NCI-H510A treated with DMSO at 0.1 percent for 48 hours (cell line): ENCODE measurements at places on chromosomes 3 and 15.

GRCh38 chr3:108486338-108486737 is 24.1 kb downstream of the MYH15 start:
- DNase-seq = no peak

DNA sequence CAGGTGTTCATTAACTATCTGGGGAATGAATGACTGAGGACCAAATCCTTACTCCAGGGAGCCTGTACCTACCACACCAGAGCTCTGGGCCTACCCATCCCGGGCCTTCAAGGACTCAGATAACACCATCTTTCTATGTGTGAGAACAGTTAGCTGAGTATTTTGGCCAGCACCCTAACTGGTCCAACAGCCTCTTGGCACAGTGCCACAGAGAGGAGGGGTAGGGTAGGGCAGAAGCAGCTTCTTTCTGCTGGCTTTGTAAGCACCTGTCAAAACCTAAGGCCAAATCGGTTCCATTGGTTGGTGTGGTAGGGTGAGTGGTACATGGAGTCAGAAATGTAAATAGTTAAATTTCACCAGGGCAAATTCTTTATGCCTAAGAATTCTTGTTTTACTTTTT is 26.7 kb downstream of the ISL2 start:
- no peak for DNase-seq

GRCh38 chr15:55279746-55280351 is 9.8 kb downstream of the RAB27A start:
- DNase-seq = no peak

- no peak for DNase-seq
Observed at GRCh38 chr15:88624156-88624970, 3.2 kb downstream of the AEN start.

DNA sequence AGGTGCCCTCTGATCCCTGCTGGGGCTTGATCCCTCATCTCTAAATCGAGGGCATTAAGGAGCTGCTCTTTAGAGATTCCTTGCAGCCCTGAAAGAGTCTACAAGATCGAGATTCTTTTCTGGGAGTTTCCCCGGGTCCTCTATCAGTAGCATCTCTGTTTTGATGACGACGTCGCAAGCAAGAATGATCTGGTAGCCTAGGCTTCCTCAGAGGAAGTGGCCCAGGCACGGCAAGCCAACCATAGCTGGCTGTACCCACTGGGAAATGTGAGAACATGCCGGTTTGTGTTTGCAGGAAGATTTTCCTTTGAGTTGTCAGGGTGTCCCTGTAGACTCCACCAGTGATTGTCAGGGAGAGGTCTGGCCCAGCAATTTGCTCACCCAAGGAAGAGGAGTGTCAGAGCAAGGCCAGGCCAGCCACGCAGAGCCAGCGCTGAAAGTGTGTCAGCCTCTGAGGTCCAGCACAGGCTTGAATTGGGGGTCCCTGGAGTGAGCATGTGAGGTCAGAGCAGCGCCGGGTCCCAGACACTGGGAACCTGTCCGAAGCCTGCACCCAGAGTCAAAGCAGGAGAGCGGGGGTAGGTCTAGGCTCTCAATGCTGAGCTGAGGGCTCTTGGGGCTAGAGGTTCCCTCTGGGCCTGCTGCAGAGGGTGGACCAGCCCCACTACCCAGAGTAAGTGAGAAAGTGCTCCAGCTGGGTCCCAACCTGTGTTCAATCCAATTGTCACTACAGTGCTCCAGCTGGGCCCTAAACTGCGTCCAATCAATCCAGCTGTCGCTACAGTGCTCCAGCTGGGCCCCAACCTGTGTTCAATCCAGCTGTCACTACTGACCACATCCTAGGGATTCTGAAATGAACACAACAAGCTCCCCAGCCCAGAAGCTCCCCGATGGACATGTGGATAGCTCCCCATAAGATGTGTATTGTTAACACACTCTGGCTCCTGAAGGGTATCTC is 95.7 kb downstream of the CHDH start:
- no peak for DNase-seq

- DNase-seq = no peak
Observed at GRCh38 chr15:72593838-72594237, 60.7 kb upstream of the GOLGA6B start.

DNA sequence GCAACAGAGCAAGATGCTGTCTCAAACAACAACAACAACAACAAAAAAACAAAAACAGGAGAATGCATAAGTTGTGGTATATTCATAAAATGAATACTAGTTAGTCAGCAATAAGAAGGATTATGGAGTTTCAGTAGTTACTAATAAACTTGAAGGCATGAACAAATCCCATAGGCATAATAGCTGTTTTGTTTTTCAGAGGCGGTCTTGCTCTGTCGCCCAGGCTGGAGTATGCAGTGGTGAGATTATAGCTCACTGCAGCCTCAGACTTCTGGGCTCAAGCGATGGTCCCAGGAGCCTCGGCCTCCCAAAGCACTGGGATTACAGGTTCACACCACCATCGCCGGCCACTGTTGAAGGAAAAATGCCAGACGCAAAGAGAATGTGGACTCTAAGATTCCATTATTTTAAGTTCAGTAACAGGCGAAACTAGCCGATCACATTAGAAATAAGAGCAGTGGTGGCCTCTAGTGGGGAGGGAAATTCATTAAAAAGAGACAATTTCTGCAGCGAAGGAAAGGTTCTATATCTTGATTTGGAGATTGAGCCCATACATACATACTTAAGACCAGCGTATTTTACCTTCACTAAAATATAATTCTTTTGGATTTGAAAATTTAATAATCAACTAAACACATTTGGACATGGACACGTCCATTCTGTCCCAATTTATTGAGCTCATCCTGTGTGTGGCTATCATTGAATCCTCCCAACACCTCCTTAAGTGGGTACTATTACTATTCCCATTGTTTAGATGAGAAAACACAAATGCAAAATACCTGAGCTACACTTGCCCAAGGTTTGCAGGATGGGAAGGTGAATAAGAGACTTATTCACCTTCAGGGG is 27.4 kb upstream of the HDAC11 start:
- DNase-seq = peak; percentile 36

- DNase-seq = peak; percentile 90
Observed at GRCh38 chr15:40807028-40807887, at the start of the genes DNAJC17 and ZFYVE19. DNAJC17 (minus strand) TSS chr15:40807473; CDS start chr15:40807446, 27 bp downstream. ZFYVE19 (plus strand) TSS chr15:40807089; CDS start chr15:40807590, 501 bp downstream.

DNA sequence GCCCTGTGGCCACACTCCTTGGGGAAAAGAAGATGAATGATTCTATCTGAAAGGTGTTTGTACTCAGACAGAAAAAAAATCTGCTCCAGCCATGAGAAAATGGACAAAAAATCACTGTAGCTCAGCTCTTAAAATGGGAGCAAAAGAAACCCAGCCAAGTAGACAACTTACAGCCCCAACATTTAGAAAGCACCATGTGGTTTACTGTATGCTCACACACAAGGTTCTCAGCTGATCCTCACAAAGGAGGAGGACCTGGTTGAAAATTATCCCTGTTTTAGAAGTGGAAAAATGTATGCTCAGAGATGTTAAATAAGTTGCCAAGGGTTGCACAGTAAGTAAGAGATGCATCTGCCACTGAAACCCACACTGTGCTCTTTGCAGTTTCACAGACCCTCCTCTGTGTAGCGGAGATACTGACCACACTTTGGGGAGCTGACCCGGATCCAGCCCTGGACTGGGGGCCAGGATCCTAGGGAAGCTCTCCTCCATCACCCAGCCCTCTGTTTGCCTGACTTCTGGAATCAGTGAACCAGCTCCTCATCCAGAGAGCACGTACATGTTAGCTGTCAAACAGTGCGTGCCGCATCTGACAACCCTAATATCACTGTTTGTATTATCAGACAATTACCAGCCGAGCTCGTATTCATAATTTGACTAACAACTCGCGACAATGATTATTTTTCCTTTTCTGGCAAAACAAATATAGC is 32.7 kb upstream of the TPRG1 start:
- no peak for DNase-seq

GRCh38 chr15:36882056-36882455 is 218.3 kb downstream of the MEIS2 start:
- no peak for DNase-seq

- no peak for DNase-seq
Observed at GRCh38 chr15:88323976-88324740, 67.6 kb upstream of the NTRK3 start.

GRCh38 chr3:75886971-75887526 is 101.7 kb upstream of the ZNF717 start:
- DNase-seq = no peak

GRCh38 chr15:73951601-73952000 is 25.3 kb downstream of the LOXL1 start:
- DNase-seq = no peak

DNA sequence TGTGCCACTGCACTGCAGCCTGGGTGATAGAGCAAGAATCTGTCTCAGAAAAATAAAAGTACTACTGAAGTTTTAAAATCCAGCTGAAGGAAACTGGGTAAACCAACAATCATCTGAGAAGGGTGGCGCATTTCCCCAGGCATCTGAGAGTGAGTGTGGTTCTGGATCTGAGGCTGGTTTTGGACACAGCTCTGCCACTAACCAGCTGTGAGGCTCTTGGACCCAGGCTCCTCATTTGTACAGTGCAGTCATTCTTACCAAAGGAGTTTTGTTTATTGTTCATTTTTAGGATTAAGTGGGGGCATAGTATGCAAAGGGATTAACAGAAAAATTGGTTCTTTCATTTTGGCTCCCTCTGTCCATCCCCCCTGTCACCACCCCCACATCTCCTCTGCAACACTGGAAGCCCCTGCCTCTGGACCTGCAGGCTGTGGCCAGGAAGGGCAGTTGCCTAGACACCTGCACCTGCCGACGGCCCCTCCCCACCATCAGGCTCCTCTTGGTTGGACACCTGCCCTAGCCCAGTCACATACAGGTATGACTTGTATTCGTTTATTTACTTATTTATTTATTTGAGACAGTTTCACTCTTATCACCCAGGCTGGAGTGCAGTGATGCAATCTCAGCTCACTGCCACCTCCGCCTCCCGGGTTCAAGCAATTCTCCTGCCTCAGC is 8.8 kb downstream of the NUP210 start:
- peak; percentile 72 for DNase-seq

- DNase-seq = no peak
Observed at GRCh38 chr15:56528136-56528535, 63.2 kb upstream of the MNS1 start.

DNA sequence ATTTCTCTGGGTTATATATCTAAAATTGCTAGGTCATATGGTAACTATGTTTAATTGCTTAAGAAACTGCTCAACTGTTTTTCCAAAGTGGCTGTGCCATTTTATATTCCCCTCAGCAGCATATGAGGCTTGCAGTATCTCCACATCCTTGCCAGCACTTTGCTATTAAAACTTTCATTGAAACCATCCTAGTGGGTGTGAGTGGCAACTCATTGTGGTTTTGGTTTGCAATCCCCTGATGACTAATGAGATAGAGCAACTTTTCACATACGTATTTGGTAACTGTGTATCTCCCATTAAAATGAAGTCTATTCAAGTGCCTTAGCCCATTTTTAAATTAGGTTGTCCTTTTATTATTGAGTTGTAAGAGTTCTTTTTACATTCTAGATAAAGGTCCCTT is 17.3 kb downstream of the KPNA1 start:
- DNase-seq = no peak

DNA sequence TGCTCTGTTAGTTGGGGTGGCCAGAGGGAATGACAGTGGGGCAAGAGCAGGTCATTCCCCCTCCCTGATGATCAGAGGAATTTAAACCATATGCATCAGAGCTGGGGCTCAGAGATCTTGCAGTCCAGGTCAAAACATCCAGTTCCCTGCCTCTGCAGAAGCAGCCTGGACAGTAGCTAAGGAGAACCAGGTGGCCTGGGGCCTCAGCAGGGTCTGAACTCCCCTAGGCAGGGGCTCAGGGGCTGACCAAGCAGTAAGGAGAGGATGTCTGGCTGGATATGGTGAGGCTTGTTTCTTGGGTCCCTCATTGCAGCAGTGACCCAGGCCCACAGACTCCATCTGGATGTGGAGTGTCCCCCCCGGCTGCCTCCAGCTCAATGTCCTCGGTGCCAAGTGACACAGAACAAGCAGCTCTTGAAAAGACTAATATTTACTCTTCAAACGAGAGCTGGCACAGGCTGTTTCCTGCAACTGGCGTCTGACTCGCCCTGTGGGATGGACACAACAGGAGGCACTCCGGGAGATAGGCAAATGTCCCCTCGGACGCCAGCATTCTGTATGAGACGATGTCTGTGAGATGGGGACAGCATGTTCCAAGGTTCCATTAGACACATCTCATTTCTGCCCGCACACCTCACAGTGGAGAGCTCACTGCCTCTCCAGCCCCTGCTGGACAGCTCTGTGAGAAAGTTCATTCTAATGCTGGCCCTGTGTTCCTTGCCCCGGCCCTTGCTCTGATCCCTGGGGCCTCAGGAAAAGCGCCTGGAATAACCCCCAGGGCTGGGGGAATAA is 37.1 kb downstream of the SEC22C start:
- DNase-seq = peak; percentile 84

DNA sequence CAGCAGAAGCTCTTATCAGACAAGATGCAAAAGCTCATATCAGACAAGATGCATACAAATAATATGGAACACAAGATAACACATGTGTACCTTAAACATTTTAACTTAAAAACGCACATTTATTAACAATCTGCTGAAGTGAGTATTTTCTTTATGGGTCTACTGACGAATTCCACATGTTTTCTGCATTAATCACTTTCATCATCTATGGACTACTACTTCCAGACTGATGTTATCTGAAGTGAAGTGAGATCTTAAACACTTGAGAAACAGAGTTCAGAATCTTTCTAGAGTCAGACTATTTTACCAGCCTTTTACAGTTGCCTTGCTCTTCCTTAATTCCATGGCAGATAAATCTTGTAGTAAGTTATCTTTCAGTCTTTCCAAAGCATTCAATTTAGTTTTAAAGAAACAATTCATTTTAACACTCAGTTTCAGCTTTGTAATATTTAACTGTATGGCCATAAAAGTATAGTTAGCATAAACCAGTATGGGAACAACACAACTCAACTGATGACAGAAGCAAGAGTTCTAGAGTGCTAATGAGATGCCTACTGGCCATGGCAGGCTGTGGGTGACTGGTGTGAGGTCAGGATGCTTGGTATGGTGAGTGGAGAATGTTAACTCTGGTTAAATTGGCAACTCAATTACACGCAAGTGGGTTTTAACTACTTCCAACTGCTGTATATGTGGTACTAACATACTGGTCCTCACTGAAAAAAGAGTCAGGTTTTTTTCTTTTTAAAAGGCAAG is 9.8 kb downstream of the CMTM6 start:
- no peak for DNase-seq

DNA sequence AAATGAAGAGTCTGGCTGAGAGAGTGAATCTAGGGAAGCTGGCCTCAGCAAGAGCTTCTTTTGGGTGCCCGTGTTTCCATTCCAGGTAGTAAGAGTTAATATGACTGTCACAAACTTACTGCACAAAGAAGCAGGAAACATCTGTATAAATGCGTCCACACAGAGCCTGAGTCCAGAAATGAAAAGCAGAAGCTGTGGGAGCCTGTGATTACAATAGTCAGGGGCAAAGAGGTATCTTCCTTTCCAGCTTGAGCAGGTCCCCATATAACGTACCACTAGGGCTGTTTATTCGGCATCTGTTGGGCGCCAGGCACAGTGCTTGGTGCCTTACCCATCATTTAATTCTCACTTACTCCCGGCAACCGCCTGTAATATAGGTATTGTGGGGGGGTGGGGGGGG is 40.5 kb upstream of the B3GNT5 start:
- no peak for DNase-seq

DNA sequence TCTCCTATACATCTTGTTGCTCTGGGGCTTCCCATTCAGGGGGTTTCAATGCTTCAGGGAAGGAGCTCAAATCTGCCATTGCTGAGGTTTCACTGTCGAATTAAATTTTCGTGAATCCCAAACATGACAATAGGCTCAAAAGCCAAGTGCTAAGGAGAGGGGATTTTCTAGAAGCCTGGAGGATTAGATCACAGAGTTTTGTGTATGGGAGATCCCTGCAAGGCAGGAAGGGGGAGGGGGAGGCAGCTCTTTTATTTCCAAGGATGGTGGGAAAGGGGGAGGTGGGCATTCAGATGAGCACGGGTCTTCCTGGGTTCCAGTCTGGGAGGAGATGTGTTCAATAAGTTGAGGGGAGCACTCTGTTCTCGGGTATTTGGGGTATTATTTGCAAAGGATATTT is 69.9 kb upstream of the DLG1 start:
- no peak for DNase-seq
